ENCODE measurements at places on chromosomes 7 and 10.
A peak's percentile ranks its signal among the peaks of the same experiment; 100 is the strongest.

DNA sequence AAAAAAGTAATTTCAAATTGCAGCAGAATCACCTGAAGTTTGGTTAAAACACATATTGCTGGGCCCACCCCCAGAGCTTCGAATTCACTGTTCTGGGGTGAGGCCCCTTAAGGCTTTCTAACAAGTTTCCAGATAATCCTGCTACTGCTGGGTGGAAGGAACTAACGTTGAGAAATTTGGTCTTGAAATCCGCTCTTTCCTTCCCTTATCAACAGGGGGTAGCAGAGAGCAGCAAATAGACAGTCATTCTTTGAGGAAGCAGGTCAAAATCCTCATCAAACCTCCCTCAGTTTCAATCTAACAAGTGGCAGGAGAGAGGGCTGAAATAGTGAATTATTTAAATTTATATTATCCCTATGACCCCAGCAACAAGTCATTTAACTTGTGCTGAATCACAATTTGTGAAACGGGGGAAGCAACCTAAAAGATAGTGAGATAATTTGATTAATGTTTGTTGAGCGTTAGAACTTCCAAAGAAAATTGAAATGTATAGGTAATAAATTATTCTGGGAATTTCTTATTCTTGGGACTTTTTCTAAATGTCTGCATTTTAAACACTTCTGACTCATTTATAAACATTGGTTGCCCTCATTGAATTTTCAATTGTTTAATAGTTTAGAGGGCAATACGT is 21.7 kb upstream of the MALSU1 start:
- peak; percentile 31 for DNase-seq

DNA sequence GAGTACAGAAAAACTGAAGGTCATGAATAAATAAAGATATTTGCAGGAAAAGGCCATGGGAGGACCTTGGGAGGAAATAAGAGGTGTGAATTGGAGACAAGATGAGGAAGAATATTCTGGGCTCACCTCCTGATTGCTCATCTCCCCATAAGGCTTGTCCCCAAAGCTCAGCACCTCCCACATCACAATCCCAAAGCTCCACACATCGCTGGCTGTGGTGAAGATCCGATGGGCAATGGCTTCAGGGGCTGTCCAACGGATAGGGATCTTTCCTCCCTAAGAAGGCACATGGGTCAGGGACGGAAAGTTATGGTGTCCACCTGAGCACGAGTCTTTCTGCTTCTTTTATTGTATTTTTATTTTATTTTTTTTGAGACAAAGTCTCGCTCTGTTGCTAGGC is 12.9 kb downstream of the ZYX start:
- DNase-seq: no peak

GRCh38 chr7:44729949-44730590 is 18.6 kb upstream of the ZMIZ2 start:
- DNase-seq: no peak

DNA sequence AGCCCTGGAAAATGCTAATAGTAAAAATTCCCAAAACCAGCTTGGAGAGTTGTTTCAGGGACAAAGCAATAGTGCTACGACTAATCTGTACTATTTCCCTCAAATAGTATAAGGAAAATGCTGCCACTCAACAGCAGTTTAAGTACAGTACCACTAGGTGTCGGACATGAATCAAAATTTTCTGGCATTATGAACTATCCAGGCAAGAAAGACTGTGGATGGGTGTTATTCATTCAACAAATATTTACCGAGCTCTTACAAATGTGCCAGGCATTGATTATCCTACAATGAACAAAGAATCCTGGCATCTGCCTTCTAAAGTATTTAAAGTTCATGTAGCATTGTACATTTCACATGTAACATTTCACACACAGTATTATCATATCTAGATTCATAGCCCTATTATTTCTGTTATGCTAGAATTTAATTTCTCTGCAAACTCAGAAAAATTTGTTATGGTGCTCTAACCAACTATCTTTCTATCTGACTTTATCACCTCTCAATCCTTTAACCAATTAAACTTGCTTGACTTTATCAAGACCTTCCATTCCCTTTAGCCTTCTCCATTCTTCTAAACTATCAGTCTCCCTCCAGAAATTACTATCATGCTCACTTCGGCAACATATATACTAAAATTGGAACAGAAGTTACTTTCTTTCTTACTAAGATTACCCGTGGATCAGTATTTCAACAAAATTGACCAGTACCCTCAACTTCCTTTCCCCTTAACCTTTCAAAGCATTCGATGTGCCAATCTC is 80.6 kb downstream of the ARHGAP21 start:
- no peak for DNase-seq

DNA sequence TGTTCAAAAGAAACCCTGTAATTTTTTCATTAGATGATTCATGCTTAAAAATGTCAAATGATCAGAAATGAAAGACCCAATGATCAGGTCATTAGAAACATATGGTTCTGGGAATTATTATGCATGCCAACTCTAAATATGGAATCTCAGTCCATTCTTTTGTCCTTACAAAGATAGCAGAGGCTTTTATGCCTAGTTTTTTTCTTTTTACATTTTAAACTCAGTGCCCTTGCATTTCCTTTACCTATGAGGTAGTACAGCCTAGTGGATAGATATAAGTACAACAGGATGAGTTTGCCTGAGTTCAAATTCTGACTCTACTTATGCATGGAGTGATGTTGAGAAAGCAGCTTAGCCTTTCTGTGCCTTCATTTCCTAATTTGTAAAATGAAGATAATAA is 392.9 kb downstream of the SUGCT start:
- no peak for DNase-seq

GRCh38 chr7:30564243-30564892 is 30.3 kb upstream of the GARS1 start:
- DNase-seq: peak; percentile 66

DNA sequence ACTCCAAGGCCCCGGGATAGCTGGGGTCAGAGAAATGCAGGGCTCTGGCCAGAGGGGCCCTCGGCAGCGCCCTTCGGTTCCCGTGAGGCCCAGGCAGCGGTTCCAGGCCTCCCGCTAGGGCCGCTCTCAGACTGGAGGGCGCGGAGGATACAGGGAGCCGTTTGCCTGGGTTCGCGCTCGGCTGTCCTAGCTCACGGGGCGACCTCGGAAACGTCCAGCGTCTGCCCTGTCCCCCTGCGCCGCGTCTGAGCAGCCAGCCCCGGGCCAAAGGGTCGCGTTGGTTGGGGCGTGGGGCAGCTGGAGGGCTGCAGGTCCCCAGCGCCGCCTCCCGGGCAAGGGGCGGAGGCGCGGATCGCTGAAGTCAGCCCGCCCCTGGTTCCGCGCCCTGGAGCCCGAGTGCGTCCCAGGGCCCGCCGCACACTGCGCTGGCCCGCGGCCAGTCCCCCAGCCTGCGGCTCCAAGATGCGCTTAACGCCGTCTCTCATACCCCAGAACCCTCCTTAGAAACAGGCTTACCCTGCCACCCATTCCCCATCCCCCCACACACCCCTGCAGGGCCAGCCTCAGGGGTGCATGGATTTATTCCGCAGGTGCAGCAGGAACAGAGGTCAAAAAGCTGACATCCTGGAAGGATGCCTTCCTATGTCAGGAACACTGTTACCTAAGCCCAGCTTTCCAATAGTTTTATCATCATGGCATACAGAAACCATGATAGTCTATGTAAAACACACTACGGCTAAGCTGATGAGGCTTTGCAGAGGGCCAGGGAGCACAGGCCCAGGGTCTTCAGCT is 22.1 kb upstream of the OPN4 start:
- DNase-seq: no peak

GRCh38 chr7:137164251-137164650 is 179.3 kb downstream of the PTN start:
- DNase-seq: no peak

DNA sequence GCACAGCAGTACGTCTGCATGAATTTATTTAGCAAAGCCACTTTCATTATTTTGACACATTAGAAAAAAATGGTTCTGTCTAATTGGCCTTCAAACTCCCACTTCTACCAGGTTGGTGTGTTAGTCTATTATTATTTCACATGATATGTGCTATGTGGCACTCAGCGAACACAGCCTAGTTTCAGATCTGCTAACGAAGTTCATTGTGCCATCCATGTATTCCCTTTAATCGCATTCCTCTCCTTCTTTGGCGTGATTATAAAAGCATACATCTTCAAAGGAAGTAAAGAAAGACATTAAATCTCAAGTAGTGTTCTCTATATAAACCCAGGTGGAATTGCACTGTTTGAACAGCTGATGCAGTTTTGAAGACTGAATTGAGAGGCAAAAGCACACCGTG is 96.4 kb upstream of the CACNA2D1 start:
- no peak for DNase-seq

- no peak for DNase-seq
These were observed 115.8 kb downstream of the HTR7 start for GRCh38 chr10:90741926-90742565.

DNA sequence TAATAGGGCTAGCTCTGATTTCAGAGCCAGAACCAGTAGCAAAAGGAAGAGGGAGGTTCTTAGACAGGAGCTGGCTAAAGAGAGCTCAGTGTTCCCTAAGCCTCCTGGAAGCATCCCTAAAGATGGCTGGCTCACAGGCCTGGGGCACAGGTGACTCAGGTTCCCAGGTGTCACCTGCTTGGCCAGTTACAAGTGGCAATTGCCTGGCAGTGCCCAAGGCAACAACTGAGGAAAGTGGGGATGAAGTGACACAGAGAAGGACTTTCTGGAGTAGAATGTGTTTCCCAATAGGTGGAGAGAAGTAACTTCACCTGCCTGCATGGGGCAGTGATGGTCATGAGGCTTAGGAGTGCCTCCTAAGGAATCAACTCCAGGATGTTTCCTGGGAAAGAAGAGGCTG is 66.5 kb upstream of the EEPD1 start:
- DNase-seq: no peak

- no peak for DNase-seq
These were observed 217.3 kb upstream of the HABP2 start for GRCh38 chr10:113335592-113335991.

DNA sequence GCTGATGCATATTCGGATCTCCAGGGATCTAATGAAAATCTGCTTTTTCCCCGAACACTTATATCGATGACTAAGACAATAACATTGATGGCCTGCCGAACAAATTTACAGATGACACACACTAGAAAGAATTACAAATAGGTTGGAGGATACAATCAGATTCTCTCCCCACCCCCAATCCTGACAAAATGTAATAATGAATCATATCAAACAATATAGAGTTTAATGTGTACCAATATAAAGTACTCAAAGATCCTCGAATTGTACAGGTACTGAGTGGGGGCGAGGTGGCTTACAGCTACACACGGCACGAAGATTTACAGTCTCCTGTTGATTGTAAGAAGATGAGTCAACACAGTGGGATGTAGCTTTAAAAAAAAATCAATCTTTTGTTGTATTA is 182.7 kb upstream of the MKLN1 start:
- DNase-seq: no peak

DNA sequence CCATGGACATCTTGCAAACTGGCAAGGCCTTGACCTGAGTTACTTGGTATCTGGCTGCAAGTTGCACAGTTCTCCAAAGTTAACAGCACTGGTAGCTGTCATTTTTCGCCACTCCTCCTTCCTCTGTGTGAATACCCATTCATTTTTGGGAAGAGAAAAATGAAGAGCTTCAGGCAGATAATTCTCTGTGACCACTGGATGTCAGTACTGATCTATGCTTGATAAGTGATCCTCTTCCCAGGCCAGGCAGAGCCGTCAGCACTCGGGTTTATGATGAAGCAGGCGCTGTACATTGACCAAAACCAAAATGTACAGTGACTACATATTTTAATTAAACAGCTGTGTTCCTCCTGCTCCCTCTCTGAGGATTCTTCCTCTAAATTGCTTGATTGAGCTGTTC is 55.9 kb upstream of the PDZD8 start:
- DNase-seq: no peak

GRCh38 chr7:138630059-138630610 is 71.0 kb downstream of the SVOPL start:
- DNase-seq: no peak

GRCh38 chr7:49398746-49399145 is 374.7 kb upstream of the VWC2 start:
- no peak for DNase-seq

DNA sequence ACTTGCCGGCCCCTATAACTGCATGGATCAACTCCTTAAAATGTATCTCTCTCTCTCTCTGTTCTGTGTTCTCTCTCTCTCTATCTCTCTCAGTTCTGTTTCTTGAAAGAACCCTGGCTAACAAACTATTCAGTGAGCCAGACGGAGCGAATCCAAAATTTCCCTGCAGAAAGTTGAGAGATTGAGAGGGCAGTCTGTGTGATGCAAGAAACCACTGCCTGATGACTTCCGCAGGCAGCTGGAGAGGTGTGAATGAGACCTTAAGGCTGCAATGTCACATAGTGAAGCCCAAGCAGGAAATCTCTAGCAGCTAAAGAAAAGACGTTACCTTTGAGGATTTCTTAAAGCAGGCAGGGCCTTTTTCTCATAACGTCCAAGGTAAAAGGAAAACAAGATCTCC is 17.3 kb downstream of the FAM107B start:
- DNase-seq: no peak

DNA sequence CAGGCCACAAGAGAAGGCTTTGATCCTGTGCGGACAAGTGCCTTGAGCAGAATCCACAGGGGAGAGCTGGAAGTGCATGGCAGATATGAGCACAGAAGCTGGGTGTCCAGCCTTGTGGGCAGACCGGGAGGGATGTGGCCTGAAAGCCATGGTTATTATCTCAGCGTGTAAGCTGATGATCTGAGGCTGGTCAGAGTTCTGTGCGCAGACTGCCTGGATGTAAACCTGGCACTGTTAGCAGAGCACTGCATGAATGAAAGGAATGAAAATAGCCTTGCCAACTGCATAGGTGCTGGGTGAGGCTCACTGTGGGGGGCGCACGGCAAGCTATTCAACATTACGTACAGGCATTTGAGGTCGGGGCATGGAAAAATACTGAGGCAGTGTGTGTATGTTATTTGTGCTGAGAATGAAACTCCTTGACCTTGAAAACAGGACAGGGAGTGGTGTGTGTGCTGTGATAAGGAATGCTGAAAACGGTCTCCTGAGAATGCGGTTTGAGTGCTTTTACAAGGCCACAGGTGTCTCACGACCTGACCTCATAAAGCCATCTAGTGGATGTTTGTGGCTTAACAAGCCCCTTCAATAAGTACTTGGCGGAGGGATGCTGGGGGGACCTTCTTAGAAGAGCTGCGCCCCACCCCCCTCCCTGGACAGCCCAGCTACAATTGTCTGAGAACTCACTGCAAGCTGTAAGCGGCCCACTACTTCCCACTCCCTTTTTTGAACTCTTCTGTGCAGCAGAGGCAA is 18.7 kb downstream of the AKR1C1 start:
- DNase-seq: no peak

- no peak for DNase-seq
These were observed 263.6 kb upstream of the LRGUK start for GRCh38 chr7:133863362-133864061.

GRCh38 chr7:45092100-45092930 is 3.5 kb upstream of the NACAD start:
- no peak for DNase-seq

- no peak for DNase-seq
These were observed 139.6 kb downstream of the ZMYND11 start for GRCh38 chr10:274866-275265.

All from GM12892 (cell line).